ENCODE measurements at places on chromosomes 2 and 18.

DNA sequence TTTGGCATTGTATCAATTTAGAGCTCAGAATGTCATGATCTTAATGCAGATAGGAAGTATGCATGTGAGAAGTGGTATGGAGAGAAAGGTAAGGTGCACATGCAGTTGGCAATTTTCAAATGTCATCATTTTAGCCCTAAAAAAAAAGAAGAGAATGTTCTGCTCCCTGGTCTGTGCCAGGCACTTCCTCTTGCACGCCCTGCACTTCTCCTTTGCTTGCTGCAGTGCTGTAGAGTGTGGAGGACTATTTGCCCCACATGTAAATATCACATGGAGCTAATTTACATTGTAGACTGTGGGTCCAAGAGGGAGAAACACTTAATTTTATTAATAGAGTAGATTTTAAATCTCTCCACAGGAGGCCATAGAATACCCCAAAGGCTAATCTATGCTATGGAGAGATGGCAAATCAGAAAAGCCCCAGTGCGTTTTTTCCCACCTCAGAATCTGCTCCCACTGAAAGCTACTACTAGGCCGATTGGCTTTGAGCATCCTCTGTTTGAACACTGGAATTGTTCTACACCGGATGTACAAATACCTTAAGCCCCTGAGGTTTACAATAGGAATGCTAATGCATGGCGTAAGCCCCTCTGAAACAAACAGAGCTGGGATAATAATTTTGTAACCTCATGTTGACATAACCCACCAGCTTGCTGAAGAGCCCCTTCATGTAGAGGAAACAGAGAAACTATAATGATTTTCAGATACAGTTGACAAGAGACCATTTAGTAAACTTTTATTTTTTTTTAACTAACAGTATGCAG is 137.2 kb upstream of the KLHL14 start:
- no peak for DNase-seq

DNA sequence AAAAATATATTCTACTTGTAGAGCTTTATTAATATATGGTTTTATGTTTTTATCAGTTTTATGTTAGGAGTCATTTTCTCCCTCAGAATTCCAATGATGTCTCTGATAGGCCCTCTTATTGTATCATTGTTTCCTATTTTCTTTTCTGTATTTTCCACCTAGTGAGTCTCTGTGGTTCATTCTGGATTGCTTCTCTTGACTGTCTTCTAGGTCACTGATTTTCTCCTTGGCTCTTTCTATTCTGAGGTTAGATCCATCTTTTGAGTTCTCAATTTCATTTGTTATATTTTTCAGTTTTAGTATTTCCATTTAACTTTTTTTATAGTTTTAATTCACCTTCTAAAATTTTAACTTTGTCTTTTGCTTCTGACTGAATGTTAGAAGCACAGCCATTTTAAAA is 37.6 kb downstream of the EIF5B start:
- no peak for DNase-seq

DNA sequence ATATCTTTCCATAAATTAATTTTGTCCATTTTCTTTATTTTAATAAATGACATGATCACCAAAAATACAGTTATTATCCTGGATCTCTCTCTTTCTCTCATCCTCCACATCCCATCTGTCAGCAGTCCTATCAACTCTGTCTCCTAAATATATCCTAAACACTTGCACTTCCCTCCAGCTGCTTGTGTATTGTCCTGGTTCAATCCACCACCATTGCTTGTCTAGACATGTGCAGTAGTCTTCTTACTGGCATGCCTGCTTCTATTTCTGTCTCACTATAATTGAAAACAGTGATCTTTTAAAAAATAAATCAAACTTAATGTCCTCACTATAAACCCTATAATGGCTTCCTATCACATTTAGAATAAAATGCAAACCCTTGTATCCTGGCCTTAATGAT is 2168.6 kb upstream of the PIK3C3 start:
- no peak for DNase-seq

DNA sequence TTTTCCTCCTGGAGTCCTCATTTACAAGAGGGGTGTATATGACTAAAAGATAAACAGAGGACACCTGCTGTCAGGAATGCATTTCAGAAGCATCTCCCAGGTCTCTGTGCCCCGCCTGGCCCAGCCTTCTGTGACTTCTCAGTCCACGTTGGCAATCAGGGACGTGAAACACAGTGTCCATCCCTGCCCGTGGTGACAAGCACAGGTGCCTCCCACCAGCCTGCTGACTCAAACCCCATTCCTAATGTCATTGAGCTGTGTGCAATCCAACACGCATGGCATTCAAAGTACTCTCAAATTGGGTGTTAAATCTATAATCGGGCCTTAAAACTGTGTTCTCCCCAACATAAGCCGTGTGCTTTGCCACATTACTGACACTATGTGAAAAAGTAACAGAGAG is 343.2 kb downstream of the EIPR1 start:
- no peak for DNase-seq

DNA sequence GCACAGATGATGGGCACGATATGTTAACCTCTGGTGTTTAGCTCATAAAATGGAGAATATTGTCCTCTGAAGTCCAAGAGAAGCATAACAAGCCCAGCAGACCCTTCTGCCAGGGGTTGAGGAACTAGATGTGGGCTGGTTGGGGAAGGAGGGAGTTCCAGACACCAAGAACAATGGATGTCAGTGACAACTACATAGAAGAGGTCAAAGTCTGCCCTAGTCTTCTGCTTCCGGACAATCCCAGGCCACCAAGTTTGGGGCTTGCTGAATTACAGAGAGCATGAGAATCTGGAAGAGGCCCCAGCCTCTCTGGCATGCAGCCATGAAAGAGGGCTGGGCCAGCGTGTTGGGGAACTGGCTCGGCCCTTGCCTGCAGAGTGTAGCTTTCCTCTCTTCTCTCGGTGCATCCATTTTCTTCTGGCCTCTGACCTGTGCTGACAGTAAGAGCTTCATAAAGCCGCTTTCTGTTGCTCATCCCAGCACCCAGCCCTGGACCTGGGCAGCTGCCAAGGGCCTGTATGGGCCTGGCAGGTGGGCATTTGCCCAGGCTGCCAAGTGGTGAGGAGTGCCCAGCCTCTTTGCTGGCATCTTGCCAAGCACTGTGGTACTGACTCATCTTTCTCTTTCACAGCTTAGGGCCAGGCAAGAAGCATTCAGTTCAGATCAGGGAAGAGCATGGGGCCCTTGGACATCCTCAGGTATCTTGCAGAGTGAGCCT is 14.6 kb upstream of the LAPTM4A start:
- DNase-seq: no peak

DNA sequence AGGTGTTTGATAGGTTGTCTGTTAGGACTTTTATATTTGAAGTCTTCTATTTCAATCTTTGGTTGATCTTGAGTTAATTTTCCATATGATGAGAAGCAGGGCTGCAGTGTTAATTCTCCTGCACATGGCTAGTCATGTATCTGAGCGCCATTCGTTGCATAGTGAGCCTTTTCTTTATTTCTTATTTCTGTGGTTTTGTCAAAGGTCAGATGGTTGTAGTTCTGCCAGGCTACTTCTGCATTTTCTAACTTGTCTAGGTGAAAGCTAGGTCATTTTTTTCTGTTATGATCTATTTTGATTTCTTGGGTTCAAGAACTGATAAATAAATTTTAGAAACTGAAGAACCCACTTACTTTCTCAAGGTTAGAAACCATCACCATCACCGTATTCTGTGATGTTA is 56.7 kb downstream of the CCDC74A start:
- DNase-seq: no peak

- DNase-seq: no peak
These were observed 220.6 kb upstream of the CCDC68 start for GRCh38 chr18:55179835-55180234.

GRCh38 chr2:231356466-231356844 is 39.1 kb upstream of the B3GNT7 start:
- DNase-seq: no peak

GRCh38 chr2:151033271-151034248 is 228.1 kb downstream of the RBM43 start:
- DNase-seq: no peak

GRCh38 chr18:77457681-77458080 is 208.0 kb downstream of the GALR1 start:
- no peak for DNase-seq

- no peak for DNase-seq
These were observed 759.9 kb upstream of the HS6ST1 start for GRCh38 chr2:129078548-129078947.

GRCh38 chr2:207434899-207435465 is 94.8 kb upstream of the CREB1 start:
- no peak for DNase-seq

GRCh38 chr18:3717376-3718025 is 267.5 kb downstream of the TGIF1 start:
- DNase-seq: no peak

- DNase-seq: no peak
These were observed 97.7 kb downstream of the DYSF start for GRCh38 chr2:71550801-71551630.

DNA sequence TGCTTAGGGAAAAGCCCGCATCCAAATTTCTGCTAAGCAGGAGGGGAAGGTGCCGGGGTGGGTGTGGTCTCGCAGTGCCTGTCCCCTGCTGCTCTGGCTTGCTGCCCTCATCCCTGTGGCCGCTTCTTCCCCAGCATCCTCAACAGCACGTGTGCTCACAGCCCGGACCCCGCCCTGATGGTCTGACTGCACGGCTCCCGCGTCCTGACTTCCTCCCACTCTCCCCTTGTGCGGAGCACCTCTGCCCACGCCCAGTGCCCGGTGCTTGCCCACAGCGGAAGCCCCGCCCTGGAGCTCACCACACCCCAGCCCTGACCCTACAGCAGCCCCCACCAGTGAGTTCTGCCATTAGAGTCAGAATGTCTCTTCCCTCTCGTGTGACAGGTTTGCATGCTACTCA is 277.9 kb downstream of the NDUFA10 start:
- DNase-seq: no peak

DNA sequence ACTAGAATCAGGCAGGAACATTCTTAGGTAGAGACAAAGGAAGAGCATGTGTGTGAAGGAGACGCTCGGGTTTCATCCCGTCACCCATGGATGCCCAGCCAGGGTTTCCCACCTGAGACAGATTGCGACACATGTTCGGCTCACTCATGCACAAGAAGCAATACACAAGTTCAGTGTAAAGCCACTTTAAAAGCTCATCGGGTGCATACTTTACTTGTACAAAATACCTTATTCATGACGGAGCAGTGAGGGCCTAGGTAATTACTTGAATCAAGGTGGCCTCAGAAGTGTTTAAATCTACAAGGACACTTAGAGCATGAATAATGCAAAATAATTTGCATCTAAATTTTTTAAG is 42.0 kb downstream of the ZEB2 start:
- DNase-seq: no peak

- DNase-seq: no peak
These were observed 157.9 kb downstream of the LRRC30 start for GRCh38 chr18:7388741-7389140.

- no peak for DNase-seq
These were observed 34.3 kb upstream of the EPHA4 start for GRCh38 chr2:221606424-221606823.

- no peak for DNase-seq
These were observed 57.7 kb downstream of the CD28 start for GRCh38 chr2:203763938-203764664.

- DNase-seq: no peak
These were observed 60.4 kb downstream of the COL4A4 start for GRCh38 chr2:227103583-227103982.

DNA sequence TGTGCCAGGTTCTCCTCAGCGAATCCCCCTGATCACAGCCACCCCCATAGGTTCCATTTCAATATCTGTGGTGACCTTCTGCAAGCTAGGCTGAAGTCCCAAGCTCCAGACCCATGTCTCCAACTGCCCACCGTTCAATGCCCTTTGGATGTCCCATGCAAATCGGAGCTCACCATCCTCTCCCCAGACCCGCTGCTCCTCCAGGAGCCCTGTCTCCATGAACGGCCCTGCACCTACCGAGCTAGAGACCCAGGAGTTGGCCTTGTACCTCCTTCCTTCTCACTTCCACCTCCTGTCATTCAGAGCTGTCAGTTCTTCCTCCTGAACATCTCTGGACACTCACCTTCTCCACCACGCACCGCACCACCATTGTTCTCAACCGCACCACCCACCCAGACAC is 1.0 kb upstream of the FAHD2A start:
- DNase-seq: no peak

DNA sequence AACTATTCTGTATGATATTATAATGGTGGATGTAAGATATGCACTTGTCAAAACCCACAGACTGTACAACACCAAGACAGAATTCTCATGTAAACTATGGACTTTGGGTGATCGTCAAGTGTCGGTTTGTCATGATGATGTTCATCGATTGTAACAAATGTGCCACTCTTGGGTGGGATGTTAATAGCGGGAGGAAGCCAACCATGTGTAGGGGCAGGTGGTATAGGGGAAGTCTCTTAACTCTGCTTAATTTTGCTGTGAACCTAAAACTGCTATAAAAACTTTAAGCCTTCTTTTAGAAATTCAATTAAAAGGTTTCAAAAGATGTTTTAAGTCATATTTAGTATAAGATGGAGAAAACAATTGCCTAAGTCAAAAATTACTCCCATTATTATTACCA is 139.0 kb downstream of the ANKRD44 start:
- no peak for DNase-seq

- no peak for DNase-seq
These were observed 84.0 kb downstream of the EVA1A start for GRCh38 chr2:75476761-75477160.

DNA sequence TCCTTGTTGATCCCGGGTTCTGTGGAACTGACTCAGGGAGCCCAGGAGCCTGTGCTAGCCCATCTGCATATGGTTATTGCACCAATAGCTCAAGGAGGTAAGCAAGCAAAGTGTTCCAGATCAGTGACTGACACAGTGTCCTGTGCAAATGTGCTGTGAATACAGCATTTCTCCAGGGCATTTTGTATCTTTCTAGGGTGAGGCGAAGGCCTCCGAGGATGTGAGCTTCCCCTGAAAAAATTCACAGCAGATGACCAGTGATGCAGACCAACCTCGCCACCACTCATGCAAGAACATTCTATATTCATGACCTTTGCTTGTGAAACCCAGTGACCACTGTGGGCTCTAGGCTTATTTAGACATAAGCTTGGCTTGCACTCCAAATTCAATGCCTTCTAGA is 15.2 kb upstream of the NT5DC4 start:
- no peak for DNase-seq

GRCh38 chr2:215749092-215749957 is 264.0 kb downstream of the MREG start:
- no peak for DNase-seq

GRCh38 chr2:219350710-219351221 is 18.2 kb upstream of the RESP18 start:
- no peak for DNase-seq

- no peak for DNase-seq
These were observed 55.8 kb downstream of the CTIF start for GRCh38 chr18:48594471-48595094.
